Lung (tissue), 17 donors: ENCODE measurements at places on chromosomes 5 and 9.
A peak's percentile ranks its signal among the peaks of the same experiment; 100 is the strongest.

GRCh38 chr9:21961569-21961968 is 32.6 kb downstream of the CDKN2A start:
- DNase-seq = no peak

DNA sequence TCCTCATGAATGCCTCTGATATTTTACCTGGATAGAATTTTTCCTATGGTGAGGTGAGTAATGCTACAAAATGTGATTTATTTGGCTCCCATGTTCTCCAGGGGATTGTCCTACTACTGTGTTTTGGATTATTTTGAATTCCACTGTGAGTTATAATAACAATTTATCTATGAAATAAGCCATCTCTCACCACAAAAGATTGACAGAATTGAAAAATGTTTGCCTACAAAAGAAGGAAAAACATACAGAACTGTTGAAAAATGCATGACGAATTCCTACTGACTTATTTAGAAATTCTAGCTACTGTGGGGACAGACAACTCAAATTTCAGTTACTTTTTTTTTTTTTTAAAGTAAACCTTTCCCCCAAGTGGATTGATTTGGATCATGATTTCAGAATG is 463.7 kb upstream of the GRIN3A start:
- DNase-seq = no peak

DNA sequence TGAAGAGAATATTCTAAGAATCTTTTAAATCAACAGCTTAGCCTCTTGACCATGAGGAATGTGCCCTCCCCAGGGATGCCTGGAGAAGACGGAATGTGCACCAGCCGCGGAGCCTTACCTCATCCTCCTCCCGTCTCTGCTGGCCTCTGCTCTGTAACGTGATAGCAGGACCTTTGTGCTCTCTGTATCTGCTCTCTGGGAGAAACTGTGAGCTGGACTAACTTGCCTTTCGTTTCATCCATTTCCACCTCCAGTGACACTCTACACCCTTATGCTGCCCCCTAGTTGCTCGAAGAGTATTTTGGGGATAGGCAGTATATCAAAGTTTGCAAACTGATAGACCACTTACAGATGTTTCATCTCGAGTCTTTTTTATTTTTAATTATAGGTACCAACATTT is 141.4 kb downstream of the NPR3 start:
- DNase-seq = peak; percentile 43

- DNase-seq = no peak
These were observed at the start of gene TENT4A for GRCh38 chr5:6713274-6714225. TSS of gene TENT4A (plus strand) at chr5:6713432. CDS start at chr5:6713984, 552 bp downstream.

DNA sequence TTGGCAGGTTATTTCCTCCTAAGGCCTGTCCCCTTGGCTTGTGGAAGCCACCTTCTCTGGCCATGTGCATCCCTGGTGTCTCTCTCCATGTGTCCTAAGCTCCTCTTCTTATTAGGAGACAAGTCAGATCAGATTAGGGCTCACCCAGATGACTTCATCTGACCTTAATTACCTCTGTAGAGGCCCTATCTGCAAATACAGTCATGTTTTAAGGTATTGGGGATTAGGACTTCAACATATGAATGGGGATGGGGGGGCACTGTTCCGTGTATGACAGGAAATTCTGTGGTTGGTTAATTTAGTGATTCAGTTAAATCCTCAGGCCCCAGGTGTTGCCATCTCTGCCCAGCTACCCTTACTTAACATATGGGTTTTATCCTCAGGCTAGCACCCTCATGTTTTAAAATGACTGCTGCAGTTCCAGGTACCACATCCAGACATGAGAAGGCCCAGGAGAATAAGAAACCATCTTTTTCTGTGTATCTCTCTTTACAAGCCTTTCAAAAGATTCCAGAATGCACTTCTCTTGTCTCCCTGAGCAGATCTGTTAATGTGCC is 51.9 kb upstream of the RAI14 start:
- DNase-seq = no peak

GRCh38 chr5:59380350-59380951 is 513.1 kb downstream of the PDE4D start:
- peak; percentile 20 for DNase-seq

GRCh38 chr9:121326901-121327613 is 43.0 kb downstream of the STOM start:
- DNase-seq = no peak

GRCh38 chr9:133428617-133429101 is 6.5 kb downstream of the ADAMTS13 start:
- peak; percentile 27 for DNase-seq

DNA sequence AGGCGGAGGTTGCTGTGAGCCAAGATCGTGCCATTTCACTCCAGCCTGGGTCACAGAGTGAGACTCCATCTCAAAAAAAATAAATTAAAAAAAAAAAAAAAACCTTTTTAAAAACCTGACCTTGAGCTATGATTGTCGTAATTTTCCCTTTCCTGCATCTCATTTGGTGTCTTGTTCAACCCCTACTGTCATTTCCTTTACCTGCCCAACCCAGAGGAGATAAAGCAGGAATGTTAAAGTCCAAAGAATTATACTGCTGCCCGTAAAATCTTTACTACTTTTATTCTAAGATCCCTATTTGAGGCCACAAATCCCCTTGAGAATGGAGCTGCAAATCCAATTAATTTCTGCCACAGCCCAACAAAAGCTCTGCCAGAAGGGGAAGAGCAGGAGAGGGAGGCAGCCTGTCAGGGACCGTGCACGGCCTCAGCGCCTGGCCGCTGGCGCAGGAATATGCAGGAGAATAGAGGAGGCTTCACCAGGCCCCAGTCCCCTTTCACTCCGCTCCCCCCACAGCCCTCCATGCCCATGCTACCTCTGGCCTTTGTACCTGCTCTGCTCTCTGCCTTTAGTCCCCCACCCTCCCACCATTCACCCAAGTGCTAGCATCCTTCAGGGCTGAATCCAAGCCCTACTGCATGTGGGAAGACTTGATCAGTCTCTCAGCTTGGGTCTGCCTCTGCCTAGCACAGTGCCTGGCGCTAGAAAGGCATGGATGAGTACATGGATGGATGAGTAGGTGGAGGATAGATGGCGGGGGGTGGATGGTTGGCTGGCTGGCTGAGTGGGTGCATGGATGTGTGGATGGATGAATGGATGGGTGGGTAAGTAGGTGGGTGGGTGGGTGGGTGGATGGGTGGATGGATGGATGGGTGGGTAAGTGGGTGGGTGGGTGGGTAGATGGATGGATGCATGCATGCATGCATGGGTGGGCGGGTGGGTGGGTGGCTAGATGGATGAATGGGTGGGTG is 99.8 kb upstream of the SARDH start:
- no peak for DNase-seq

DNA sequence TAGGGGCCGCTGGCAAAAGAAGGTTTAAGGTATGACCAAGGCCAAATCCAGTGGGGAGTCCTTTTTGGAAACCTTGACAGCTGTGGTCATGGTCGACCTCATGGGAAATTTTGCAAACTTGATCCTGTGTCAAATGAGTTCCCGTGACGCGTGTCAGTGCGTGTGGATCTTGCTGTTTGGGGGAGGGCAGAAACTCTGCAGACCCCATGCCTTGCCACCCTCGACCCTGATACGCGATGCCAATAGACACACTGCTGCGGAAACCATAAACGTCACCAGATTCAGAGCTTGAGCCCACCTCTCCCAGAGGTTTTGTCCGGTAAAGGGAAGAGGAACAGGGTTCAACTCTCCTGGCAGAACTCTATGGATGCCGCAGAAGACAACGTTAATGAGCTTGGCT is 104.7 kb downstream of the ADAMTS2 start:
- no peak for DNase-seq

DNA sequence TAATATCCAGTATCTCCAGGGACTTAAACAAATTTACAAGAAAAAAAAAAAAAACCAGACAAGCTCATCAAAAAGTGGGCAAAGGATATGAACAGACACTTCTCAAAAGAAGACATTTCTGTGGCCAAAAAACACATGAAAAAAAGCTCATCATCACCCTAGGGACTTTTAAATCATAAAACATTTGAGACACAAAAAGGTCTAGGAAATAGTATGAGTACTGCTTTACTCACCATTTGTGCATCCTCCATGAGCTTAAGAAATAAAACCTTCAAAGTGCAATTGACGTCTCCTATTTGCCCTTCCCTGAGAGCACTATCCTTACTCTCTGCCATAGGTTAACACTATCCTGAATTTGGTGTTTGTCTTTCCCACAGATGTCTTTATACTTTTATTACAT is 193.7 kb upstream of the NREP start:
- no peak for DNase-seq

DNA sequence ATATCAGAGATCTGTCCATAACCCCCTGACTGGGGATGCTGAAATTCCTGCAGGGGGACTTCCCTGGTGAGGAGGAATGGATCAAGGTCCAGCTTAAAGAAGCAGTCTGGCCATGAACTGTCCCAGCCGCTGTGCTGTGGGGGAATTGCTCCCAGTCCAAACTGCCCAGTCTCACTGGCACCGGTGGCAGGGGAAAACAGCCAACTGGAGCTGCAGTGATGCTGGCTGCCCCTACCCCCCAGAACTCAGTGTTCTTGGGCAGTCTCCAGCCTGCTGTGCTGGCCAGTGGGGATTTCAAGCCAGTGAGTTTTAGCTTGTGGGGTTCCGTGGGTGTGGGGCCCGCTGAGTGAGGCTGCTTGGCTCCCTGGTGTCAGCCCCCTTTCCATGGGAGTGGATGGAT is 306.5 kb upstream of the RPS23 start:
- DNase-seq = no peak

DNA sequence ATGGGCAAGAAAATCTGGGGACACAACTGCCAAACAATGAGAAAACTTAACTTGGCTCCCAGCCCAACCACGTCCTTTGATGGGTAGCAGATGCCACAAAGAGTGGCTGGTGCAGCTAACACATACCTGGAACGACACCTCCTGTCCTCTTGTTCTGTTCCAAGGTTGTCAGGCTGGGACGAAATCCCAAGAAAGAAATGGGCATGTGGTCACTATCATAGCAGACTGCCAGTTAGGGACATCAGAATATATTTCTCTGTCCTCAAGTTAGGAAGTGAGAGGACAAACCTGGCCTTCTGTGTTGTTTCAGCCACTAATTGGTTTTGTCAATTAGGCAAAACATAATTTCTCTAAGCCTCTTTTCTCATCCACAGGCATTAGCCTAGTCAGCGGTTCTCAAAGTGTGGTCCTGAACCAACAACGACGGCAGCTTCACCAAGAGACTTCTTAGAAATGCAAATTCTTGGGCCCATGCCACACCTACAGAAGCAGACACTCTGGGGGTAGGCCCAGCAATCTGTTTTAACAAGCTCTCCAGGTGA is 63.4 kb downstream of the RAPGEF1 start:
- DNase-seq = no peak

DNA sequence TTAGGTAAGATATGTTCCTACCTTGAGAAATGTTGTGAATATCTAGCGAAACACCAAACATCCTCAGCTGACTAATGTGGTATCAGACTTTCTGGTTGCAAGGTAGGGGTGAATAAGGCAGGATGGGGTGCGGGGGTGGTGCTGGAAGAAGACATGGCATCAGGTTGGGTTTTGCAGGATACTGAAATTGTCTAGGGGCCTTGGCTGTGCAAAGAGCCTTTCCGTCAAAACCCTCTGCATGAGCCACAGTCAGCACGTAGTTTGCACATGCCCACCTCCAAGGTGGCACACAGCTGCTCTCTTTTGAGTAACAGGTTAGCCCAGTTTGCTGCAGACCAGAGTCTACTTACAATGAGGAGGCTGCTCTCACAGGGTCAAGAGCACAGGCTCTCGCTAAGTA is 42.0 kb downstream of the SFXN1 start:
- peak; percentile 10 for DNase-seq

GRCh38 chr9:95764533-95765319 is 110.8 kb upstream of the ERCC6L2 start:
- peak; percentile 76 for DNase-seq

DNA sequence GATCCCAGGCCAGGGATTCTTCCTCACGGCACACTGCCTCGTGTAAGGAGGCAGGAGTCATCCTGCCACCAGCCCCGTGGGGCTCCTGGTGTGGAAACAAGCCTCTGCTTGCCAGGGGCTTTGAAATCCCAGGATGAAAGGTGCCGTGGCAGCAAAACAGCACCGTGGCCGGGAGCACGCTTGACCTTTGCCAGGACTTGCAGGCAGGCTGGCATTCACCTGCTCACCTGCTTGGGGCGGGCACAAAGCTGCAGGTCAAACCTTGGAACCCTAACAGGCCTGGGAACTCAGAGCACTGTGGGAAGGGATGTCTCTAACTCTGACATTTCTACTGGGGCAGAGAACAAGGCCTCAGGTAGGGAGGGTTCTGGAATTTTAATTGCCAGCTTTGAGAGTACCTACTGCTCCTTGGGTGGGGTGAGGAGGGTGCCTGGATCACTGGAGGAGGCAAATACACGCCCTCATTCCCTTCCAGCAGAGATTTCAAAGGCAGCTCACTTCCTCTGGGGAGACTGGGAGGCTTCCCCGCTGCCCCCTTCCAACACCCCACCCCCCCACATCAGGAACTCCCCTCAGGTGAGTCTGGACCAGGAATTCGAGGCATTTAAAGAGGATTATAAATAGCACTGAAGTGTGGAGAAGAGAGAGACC is 45.6 kb upstream of the STXBP1 start:
- DNase-seq = no peak

DNA sequence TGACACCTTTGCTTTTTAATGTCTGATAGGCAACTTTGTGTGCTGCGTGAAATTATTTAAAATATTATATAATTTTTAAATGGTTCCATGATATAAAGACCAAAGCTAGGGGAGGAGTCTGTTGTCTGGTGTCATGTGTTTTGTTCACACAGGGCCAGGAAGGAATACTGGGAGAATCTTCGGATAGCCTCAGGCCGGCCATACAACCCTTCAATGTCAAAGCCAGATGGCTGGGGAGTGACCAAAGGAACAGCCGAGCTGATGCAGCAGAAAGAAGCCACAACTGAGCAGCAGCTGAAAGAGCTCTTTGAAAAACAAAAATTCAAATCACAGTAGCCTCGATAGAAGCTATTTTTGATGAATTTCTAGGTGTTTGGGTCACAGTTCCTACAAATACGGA is 19.2 kb downstream of the BHMT start:
- DNase-seq = no peak

GRCh38 chr5:6494939-6495338 is 46.3 kb downstream of the UBE2QL1 start:
- no peak for DNase-seq

- DNase-seq = no peak
These were observed 21.1 kb downstream of the RALGDS start for GRCh38 chr9:133099726-133100505.

DNA sequence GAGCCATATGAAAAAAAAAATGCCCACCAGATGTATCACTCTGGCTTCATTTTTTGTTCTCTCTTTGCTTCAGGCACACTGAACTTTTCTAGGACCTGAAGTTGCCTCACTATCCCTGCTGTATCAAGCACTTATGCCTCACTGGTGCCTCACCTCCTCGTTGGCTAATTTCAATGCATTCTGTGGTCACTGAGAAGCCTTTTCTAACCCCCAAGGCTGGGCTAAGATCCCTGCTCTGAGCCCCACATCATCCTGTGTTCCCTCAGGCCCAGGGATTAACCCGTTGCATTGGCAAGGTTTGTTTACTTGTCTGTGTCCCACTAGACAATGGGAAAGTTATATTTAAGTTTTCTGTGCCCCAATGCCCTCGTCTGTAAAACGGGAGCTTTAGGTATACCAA is 362.7 kb downstream of the OSTF1 start:
- no peak for DNase-seq

DNA sequence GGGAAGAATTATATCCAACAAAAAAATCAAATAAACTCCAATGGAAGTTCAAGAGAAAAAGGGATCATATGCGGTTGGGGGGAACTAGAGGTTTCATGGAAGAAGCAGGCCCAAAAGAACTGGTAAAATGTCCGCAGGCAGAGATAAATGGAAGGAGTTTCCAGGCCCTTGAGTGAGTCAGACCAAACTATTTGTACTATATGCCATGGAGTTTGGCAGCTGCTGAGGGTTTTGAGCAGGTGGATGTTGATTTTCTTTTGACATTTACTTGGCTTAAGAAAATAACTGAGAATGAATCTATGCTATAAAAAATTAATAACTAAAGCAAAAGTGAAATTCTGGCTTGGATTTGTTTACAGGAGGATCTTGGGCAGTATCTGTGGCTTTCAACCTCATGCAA is 33.7 kb downstream of the MINAR2 start:
- no peak for DNase-seq
